ENCODE measurements at places on chromosomes 1 and 21. TPM values are rescaled to one million over a fixed set of nuclear protein-coding genes. Genes with fewer than 3 reads are reported as not detected.

- H3K27me3 ChIP-seq, result peaks cover 21% of the 10 kb centered on the region
- H3K4me1 ChIP-seq, result peaks cover 15% of the 10 kb centered on the region
- DNase-seq, result peak; percentile 12
- H3K27ac ChIP-seq, result no peak overlapping the region
- H3K36me3 ChIP-seq, result no peaks in the 10 kb centered on the region
Measured at GRCh38 chr1:175287377-175287776, 94.8 kb upstream of the KIAA0040 start.

DNA sequence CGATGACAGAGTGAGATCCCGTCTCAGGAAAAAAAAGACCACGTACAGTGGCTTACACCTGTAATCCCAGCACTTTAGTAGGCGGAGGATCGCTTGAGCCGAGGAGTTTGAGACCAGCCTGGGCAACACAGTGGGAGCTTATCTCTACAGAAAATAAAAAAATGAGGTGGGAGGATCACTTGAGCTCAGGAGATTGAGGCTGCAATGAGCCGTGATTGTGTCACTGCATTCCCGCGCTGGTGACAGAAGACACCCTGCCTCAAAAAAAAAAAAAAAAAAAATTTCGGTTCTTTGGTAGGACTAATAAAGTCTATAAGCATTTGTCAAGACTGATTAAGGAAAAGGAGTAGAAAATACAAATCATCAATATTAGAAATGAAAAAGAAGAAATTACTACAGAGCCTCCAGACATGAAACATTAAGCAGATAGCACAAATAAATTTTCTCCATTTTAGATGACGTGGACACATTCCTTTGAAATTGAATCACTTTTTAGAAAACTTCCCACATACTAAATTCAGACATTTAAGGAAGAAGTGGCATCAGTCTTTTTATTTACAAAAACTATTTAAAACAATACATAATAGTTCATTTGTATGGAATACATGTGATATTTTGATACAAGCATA is 30.4 kb downstream of the MORC3 start:
- H3K27me3 ChIP-seq, result no peaks in the 10 kb centered on the region
- H3K4me3 ChIP-seq, result no peak overlapping the region
- H3K27ac ChIP-seq, result no peak overlapping the region

DNA sequence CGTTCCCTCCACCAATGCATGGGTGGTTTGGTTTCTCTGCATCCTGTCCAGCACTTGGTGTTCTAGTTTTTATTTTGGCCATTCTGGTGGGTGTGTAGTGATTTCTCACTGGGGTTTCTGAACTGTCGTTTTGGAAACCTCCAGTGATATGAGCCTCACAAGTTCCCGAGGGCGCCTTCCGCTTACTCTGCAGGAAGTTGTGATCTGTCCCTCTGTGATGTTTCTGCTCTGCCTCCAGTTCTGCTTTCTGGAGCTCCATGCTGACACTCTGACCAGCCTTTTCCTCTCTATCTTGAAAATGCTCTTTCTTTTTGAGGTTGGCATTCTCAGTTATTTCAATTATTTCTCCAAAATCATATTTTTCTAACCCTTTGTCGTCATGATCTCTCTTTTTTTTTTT is 111.6 kb downstream of the PLD5 start:
- H3K27ac ChIP-seq, result no peak overlapping the region
- H3K27me3 ChIP-seq, result no peaks in the 10 kb centered on the region
- no peaks in the 10 kb centered on the region for H3K36me3 ChIP-seq
- no peak for DNase-seq
- no peak overlapping the region for H3K4me3 ChIP-seq
- H3K4me1 ChIP-seq, result no peaks in the 10 kb centered on the region

DNA sequence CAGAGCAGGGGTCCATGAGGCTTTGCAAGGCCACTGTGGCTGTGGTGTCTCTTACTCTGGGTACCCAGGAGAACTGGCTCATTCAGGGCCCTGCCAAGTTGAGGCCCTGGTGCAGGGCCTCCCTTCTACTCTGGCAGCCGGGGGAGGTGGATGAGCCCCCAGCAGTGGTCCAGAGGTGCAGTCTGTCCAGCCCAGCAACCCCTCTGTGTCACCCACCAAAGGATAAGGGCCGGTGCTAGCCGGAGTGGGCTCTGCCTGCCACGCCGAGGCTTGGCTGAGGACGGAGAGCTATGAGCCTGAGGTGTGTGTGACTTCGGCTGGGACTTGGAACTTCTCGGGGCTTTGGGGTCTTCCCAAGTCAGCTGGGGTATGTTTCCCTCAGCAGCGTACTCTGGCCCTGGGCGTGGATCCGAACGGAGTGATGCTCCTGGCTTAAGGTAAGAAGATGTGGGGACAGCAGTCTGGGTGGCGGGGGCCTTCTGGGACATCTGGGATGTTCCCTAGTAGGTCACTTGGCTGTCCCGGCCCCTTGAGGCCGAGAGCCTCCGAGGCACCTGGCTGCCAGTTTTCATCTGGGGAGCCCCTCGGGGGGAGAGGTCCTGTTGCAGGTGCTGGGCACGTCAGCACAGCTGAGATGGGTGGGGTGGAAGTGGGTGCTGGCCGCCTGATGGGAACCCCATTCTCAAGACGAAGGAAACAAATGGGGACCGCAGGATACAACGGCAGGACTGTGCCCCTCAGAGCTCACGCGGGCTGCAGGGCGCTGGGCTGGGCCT is 25.9 kb downstream of the RUNX3 start:
- H3K27me3 ChIP-seq, result no peaks in the 10 kb centered on the region
- peaks cover 52% of the 10 kb centered on the region for H3K36me3 ChIP-seq
- no peak overlapping the region for H3K4me3 ChIP-seq
- DNase-seq, result no peak
- H3K4me1 ChIP-seq, result peaks cover 6% of the 10 kb centered on the region
- H3K27ac ChIP-seq, result no peak overlapping the region

ADAMTS4 gene
- 0.31 TPM for total RNA-seq

GRCh38 chr1:6912518-6912917 is 127.3 kb downstream of the CAMTA1 start:
- no peak overlapping the region for H3K27ac ChIP-seq
- H3K36me3 ChIP-seq, result no peaks in the 10 kb centered on the region
- no peak overlapping the region for H3K4me3 ChIP-seq
- DNase-seq, result no peak
- H3K27me3 ChIP-seq, result peaks cover 5% of the 10 kb centered on the region

GRCh38 chr21:35265170-35265877 is 216.2 kb upstream of the RUNX1 start:
- no peak overlapping the region for H3K4me3 ChIP-seq
- H3K27me3 ChIP-seq, result no peaks in the 10 kb centered on the region
- DNase-seq, result no peak
- H3K36me3 ChIP-seq, result no peaks in the 10 kb centered on the region
- H3K4me1 ChIP-seq, result no peaks in the 10 kb centered on the region

DNA sequence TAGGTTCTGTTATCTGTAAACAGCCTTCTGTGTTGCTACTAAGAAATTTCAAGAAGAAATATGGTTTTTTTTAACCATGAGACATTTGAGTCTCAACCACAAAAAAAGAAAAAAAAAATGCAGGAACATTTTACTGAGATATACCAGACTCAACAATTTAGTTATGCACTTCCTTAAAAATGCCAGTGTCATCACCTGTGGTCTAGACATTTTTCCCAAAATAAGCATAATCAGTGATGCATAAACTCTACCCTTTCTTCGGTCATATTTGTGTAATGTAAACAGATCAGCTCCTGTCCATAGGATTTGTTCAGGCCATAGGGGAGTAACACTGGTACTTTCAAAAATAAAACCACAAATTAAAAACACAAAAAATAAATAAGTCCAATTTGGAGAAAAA is 122.6 kb upstream of the TNFSF4 start:
- no peaks in the 10 kb centered on the region for H3K27me3 ChIP-seq
- H3K4me1 ChIP-seq, result peaks cover 18% of the 10 kb centered on the region
- no peak overlapping the region for H3K27ac ChIP-seq
- no peaks in the 10 kb centered on the region for H3K36me3 ChIP-seq
- DNase-seq, result no peak
- no peak overlapping the region for H3K4me3 ChIP-seq

MPL gene
- not detected for total RNA-seq

KRTAP10-6 gene
- total RNA-seq, result not detected

DNA sequence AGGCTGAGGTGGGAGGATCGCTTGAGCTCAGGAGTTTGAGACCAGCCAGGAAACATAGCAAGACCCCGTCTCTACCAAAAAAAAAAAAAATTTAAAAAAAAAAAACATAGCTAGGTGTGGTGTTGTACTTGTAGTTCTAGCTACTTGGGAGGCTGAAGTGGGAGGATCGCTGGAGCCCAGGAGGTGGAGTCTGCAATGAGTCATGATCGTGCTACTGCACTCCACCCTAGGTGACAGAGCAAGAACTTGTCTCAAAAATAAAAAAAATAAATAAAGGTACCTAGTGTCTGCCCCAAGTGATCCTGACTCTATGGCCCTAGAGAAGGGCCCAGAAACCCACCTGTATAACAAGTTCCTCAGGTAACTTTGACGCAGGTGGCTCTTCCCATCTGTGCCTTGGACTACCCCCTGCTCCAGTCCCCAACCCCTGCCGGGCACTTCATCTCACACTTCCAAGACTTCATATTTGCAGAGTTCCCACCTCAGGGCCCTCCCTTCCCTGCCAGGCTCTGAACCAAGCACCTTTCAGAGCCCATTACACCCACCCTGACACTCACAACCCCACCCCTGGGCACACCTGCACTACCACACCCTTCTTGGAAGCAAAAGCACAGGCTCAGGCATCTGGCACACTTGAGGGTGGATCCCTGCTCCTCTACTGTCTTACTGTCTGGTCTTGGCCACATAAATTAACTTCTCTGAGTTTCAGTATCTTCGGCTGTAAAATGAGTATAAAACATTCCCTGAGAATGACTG is 80.2 kb upstream of the KLHDC7A start:
- H3K4me3 ChIP-seq, result no peak overlapping the region
- H3K27me3 ChIP-seq, result no peaks in the 10 kb centered on the region
- no peak for DNase-seq
- no peaks in the 10 kb centered on the region for H3K36me3 ChIP-seq

OR2AK2 gene
- total RNA-seq, result not detected

DNA sequence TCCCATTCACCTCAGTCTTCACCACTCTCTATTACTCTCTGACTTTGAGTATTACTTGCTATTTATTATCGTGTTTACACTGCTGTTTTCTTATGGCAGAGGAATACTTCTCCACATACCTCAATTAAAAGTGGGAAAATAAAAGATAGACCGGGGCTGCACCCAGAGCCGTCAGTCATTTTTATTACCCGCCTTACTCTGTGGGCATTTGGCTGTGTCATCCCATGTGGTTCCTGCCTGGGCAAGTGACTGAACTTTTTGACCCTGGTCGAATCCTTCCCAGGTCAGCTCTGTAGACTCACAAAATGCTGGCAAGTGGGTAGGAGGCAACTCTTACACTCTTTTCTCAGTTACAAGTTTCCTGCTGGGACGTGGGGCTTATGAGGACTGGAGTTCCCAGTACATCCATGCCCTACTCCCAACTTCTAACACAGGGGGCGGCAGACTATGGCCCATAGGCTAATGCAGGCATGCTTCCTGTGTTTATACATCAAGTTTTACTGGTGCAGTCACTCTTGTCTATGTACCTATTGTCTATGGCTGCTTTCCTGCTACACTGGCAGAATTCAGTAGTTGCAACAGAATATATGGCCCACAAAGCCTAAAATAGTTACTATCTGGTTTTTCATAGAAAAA is 69.5 kb upstream of the KCND3 start:
- no peaks in the 10 kb centered on the region for H3K36me3 ChIP-seq
- H3K4me1 ChIP-seq, result no peaks in the 10 kb centered on the region
- H3K27me3 ChIP-seq, result peaks cover 26% of the 10 kb centered on the region
- no peak for DNase-seq

DNA sequence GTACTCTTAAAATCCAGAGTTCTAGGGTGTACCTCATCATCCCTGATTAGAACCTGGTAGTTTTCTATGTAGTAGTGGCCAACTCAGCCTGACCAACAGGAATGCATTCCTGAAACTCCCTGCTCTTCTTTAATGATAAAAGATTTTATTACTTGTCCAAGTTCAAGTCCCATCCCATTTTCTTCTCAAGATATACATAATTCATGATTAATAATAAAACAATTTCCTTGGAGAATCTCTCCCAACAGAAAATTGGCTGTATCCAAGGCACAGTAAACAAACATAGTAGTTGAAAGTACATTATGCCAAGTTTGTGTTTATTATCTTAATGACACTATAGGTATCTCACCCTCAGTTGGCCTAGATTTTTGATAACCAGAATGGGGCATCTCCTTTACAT is 714.1 kb upstream of the ADAMTS5 start:
- no peak overlapping the region for H3K27ac ChIP-seq
- no peaks in the 10 kb centered on the region for H3K36me3 ChIP-seq
- H3K4me3 ChIP-seq, result no peak overlapping the region
- no peaks in the 10 kb centered on the region for H3K27me3 ChIP-seq
- no peaks in the 10 kb centered on the region for H3K4me1 ChIP-seq
- no peak for DNase-seq

GRCh38 chr1:215583185-215583749 is 16.2 kb downstream of the KCTD3 start:
- peaks cover 22% of the 10 kb centered on the region for H3K36me3 ChIP-seq
- H3K27ac ChIP-seq, result no peak overlapping the region
- no peak overlapping the region for H3K4me3 ChIP-seq

TRIM17 gene
- 0.73 TPM for total RNA-seq

- DNase-seq, result peak; percentile 12
- peaks cover 11% of the 10 kb centered on the region for H3K4me1 ChIP-seq
- H3K36me3 ChIP-seq, result no peaks in the 10 kb centered on the region
- H3K4me3 ChIP-seq, result peak overlapping the region; percentile 59
- H3K27me3 ChIP-seq, result peaks cover 2% of the 10 kb centered on the region
Measured at GRCh38 chr1:245310571-245311531, 156.1 kb downstream of the KIF26B start.

- DNase-seq, result no peak
- H3K4me1 ChIP-seq, result peaks cover 16% of the 10 kb centered on the region
- H3K4me3 ChIP-seq, result no peak overlapping the region
- no peak overlapping the region for H3K27ac ChIP-seq
Measured at GRCh38 chr21:42156690-42157605, 62.0 kb upstream of the ABCG1 start.

F13B gene
- total RNA-seq, result not detected

- DNase-seq, result peak; percentile 84
- no peaks in the 10 kb centered on the region for H3K36me3 ChIP-seq
- no peaks in the 10 kb centered on the region for H3K27me3 ChIP-seq
- no peak overlapping the region for H3K4me3 ChIP-seq
- no peak overlapping the region for H3K27ac ChIP-seq
- peaks cover 10% of the 10 kb centered on the region for H3K4me1 ChIP-seq
Measured at GRCh38 chr1:212455803-212456528, 23.2 kb downstream of the NENF start.

- peaks cover 6% of the 10 kb centered on the region for H3K4me1 ChIP-seq
- H3K4me3 ChIP-seq, result no peak overlapping the region
- peaks cover 20% of the 10 kb centered on the region for H3K27me3 ChIP-seq
- no peak for DNase-seq
Measured at GRCh38 chr1:64228167-64228957, 24.9 kb downstream of the UBE2U start.

- DNase-seq, result no peak
- H3K27me3 ChIP-seq, result no peaks in the 10 kb centered on the region
- H3K4me1 ChIP-seq, result no peaks in the 10 kb centered on the region
Measured at GRCh38 chr1:4733446-4734177, 79.2 kb downstream of the AJAP1 start.

GRCh38 chr1:41917835-41918449 is 780 bp downstream of the HIVEP3 start:
- peaks cover 76% of the 10 kb centered on the region for H3K4me1 ChIP-seq
- peak overlapping the region; percentile 98 for H3K27ac ChIP-seq
- DNase-seq, result peak; percentile 45
- H3K27me3 ChIP-seq, result no peaks in the 10 kb centered on the region

RCAN3 gene
- total RNA-seq, result 100 TPM

- peak overlapping the region; percentile 1 for H3K27ac ChIP-seq
- H3K27me3 ChIP-seq, result no peaks in the 10 kb centered on the region
- DNase-seq, result no peak
Measured at GRCh38 chr1:111127923-111128643, 11.8 kb downstream of the DRAM2 start.

Data from activated CD4-positive, alpha-beta T cell treated with anti-CD3 and anti-CD28 coated beads, Interleukin-2, amount 10 ng/mL, durations not matched to agents 7 days and 5 days (primary cell).